ENCODE measurements at places on chromosomes 5 and 9.

DNA sequence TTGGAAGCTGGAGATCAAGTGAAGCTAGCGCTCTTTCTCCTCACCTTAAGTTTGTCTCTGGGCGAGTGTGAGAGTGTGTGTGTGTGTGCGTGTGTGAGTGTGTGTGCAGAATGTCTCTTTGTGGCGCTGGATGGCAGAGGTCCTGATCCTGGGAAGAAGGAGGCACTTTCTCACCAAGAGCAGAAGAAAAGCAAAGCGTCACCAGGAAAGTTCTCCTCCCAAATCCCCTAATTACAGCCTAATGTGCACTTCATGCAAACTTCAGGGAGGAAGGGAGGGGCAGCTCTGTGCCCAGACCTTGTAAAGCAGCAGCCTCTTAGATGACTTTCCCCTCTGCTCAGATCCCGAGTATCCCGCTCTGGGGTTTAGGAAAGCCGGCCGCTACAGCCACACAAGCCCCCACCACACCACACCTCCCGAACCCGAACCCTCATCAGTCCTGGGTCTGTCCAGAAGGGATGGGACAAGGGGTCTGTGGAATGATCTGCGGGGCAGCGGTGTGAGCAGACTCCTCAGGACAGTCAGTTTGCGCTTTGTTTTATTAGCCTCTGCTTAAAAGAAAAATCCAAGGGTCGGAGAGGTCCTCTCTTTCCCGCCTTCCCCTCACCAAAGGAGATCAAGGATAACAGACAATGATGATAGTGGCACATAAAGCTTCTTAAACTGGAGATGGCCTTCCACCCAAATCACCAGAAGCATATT lies at the start of gene HAPLN1:
HAPLN1 (minus strand) TSS at position 20 of the 702 bp plus-strand sequence. CDS start 47,332 bp downstream, outside the sequence.
- DNase-seq = no peak

- no peak for DNase-seq
These were observed 59.7 kb downstream of the HMHB1 start for GRCh38 chr5:143871672-143872071.

- DNase-seq = no peak
These were observed 68.4 kb downstream of the RASGEF1C start for GRCh38 chr5:180140571-180140970.

DNA sequence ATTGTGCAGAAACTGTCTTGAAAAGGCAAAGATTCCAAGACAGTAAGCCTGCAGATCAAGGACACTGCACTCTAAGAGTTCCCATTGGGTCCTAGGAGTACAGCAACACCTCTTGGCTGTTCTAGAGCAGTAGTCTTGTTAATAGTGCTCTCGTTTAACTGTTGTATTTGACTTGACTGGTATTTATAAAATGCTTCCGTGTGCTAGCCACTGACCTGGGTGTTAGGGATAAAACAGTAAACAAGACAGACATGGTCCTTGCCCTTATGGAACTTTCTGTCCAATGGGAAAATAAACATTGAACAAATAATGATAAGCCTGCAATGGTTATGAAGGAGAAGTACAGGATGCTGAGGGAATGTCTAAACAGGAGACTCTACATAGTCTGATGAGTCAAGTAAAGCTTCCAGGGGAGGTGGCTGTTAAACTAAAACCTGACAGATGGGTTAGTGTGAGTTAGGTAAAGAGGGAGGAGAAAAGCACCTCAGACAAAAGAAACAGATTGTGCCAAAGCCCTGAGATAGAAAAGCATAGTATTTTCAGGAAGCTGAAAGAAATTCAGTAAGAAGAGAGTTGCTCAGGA lies 33.3 kb downstream of the TDRD7 start:
- no peak for DNase-seq

- no peak for DNase-seq
These were observed 273.1 kb upstream of the IRX2 start for GRCh38 chr5:3024554-3024953.

DNA sequence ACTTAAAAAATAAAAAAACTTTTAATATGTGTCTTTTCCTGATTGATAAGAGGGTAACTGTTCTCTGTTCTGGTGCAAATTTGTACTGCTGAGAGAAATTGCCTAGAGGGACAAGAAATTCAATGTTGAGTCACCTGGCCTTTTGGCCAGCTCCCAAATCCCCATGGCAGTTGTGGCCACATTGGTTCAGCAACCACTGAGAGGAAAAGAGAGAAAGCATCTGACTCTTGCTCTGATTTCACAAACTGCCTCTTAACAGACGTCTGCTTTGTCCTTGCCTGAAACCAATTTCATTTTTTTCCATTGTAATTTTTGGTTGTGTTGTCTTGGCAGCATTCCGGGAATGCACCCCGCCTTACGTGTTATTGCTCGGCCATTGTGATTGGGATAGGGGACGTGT lies 42.4 kb downstream of the NTRK2 start:
- no peak for DNase-seq

GRCh38 chr9:37466037-37466709 lies 923 bp upstream of the ZBTB5 start:
- peak; percentile 2 for DNase-seq

GRCh38 chr5:159601216-159601615 lies 270.9 kb upstream of the IL12B start:
- DNase-seq = no peak

DNA sequence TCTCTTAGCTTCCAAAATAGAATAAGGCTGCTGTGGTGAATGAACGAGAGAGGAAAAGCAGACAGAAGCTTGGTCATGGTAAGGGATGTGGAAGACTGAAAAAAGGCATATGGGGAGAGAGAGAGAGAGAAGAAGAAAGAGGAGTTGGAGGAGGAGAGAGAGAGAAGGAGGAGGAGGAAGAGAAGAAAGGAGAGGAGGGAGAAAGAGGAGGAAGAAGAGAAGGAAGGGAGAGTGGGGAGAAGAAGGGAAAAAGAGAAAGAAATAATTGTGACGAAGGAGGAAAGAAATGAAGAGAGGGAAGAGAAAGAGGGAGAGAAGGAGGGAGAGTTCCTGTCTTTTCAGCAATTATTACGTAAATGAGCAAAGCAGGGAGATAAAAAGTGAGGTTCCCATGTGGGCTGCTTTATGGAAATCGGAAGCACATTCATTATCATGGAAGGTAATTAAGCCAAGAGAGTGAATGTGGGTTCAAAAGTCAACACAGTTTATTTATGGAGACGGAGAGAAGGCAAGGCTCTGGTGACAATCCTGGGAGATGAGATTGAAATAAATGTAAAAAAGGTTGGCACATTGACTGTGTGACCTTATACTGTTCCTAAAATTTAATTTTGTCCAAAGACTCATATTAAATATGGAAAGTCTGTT lies 611.2 kb downstream of the KIF4B start:
- no peak for DNase-seq

DNA sequence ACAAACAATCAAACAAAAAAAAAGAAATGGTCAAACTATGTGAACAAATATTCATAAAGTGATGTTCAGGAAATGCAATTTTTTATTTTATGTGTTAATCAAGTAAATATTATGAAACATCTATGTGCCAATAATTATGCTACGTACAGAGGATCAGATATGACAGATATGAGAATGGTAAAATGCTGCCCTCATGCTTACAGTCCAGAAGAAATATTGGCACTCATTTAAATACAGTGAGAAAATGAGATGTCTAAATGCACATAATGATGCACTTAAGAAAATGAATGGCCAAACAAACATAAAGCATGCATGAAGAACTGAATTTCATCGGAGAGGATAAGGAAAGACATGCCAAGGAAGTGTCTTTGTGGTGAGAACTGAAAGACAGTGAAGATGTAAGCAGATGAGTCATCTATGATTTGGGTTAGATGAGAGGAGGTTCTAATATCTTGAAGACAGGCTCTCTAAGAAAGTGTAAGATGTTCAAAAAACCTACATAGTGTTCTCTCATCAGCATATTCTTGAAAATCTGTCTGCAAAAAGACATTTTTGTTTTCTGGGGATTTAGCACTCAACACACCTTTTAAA lies 1231.1 kb upstream of the ACO1 start:
- DNase-seq = no peak

DNA sequence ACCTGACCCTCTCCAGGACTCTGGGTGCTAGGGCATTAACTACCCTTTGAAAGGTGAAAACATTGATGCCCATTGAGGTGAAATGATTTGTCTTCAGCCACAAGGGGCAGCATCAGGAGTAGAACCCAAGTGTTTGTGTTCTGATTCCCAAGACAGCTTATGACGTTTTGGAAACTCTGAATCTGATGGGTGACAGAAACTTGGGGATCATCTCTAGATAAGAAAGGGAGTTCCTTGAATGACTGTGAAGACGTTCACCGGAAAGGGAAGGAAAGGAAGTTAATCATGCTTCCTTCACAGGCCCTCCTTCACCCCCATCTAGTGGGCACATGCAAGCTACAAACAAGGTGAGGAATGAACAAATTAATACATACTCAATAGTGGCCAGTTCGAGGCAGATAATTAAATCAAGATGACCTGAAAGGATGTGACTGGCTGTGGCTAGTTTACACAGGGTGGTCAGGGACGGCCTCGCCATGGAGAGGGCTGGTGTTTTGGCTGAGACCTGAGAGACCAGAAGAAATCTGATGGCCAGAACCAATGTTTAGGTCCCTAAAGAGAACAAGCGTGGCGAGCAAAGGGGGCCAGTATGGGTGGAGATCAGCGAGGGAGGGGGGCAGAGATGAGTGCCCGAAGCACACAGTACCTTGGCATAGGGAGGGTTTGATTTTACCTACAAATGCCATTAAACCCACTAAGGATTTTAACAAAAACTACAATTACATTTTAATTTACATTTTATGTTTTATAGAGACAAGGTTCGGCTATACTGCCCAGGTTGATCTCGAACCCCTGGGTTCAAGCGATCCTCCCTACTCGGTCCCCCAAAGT lies 937 bp upstream of the SLC26A2 start:
- DNase-seq = peak; percentile 37

- DNase-seq = no peak
These were observed 8.5 kb upstream of the TNFSF8 start for GRCh38 chr9:114938687-114939575.

GRCh38 chr5:66864240-66864884 lies 268.2 kb downstream of the MAST4 start:
- DNase-seq = no peak

- DNase-seq = peak; percentile 50
These were observed 21.7 kb upstream of the FAT2 start for GRCh38 chr5:151612689-151613427.

DNA sequence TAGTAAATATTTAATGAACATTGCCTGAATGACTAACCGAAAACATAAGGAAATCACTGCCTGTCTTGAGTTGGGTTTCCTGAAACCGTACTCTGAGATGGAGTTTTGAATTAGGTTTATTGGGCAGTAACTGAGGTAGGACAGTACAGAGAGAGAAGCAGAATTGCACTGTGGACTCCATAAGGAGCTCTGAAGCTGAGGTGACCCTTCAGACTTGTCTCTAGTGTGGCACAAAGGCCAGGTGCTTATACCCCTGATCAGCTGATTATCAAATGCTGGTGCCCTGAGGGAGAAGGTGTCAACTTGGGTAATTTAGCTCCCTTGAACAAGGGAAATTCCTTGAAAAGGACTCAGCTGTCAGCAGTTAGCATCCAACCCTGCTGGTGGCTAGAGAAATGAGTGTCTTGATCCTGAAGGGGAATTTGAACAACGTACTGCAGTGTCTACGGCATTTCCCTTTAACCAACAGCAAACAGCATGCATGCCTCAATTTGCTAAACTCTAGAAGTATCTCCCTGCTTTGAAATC lies 135.0 kb upstream of the SMARCA2 start:
- no peak for DNase-seq

DNA sequence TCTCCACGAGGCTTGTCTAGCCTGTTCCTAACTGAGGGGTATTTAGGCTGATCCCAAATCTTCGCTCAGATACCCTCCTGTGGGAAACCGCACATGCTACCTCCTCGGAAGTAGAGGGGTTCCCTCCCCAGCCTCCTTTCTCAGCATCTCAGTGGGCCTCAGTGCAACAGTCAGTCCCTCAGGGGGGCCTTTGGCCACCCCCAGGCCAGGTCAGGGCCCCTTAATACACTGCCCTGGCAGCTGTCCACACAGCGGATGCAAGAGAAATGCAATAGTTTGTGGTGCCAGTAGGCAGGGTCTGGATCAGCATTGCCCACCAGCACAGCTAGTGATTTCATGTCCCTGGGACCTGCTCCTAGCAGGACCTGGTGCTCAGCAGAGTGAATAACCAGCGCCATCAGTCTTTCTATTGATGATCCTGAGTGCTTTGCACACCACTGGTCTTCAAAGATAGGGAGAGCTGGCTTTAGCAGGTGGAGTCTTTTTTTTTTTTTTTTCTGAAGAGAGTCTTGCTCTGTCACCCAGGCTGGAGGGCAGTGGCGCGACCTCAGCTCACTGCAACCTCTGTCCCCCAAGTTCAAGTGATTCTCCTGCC lies 7.5 kb downstream of the PLPP7 start:
- no peak for DNase-seq

GRCh38 chr5:118857700-118858099 lies 130.6 kb downstream of the DTWD2 start:
- DNase-seq = no peak

- no peak for DNase-seq
These were observed 356.7 kb downstream of the TMEM167A start for GRCh38 chr5:82720213-82721086.

DNA sequence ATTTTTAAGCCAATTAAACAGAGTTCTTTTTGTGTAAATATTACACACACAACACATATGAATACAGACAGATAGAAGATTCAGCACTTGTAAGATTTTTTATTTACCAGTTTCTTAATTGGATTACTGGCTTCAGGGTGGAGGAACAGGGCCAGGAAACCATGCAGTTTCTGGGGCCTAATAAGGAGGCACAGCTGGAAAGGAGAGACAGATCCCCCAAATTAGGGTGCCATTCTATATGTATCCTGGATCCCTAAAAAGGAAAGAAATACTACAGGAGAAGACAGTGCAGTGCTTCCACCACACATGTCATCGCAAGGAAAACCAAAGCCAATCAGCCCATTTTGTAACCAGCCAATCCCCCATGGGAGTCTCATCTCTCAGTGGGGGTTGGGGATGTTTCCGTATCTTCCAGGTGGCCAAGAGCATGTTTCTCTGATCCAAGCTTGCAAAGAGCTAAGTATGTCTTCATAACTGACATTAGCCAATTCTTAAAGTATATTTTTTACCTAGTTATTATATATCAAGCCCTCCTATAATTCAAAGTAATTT lies 15.8 kb upstream of the ABO start:
- no peak for DNase-seq

GRCh38 chr5:29238115-29238514 lies 1955.4 kb upstream of the CDH6 start:
- no peak for DNase-seq

DNA sequence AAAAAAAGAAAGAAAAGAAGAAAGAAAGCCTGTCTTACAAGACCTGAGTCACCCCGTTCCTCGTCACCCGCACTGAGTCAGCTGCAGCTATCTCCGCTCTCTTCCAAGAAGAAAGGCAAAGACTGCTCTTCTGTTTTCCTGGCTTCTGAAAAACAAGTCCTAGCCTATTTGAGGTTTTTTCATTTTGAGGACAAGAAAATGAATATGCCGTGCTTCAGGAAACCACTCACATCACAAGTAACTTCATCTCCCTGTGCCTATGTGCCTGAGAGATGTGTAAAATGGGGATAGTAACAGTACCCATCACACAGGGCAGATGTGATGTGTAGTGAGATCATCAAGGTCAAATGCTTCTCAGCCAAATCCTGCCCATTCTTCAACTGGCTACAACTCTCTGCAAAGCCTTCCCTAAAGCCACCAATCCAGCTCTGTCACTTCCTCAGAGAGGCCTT lies 78.4 kb downstream of the GLDC start:
- DNase-seq = no peak

- DNase-seq = no peak
These were observed 67.2 kb downstream of the IL31RA start for GRCh38 chr5:55918087-55919035.

Measured in stimulated activated CD4-positive, alpha-beta T cell treated with anti-CD3 and anti-CD28 coated beads, TNF-alpha, amount 100 ng/mL, for 24 hours (primary cell).